ENCODE measurements at places on chromosomes 2 and 18.

DNA sequence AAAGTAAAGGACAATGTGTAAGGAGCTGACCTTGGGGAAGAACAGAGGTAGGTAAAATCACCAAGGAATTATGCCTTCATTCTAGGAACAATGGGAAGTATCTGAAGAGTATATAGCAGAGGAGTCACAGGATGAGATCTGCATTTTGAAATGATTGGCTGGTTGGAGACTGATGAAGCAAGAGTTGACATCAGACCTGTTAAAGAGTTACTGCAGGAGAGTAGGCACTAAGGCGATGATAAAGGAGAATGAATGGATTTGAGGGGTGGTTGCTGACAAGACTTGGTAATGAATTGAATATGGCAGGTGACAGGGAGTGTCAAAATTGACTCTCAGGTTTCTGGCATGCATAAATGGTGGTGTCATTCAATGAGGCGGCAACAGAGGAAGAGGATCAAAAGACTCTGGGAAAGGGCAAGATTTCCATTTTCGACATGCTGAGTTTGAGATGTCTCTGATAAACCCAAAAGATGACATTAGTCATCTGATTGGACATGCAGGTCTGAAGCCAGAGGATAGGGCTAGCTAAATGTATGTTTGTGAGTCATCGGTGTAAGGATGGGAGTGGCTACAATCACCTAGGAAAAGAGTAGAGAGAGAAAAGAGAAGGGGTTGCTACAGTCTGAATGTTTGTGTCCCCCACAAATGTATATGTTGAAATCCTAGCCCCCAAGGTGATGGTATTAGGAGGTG, 236.5 kb downstream of the DYM start:
- DNase-seq: no peak

- DNase-seq: no peak
Measured at GRCh38 chr2:143710196-143710595, 581.0 kb downstream of the ARHGAP15 start.

- DNase-seq: no peak
Measured at GRCh38 chr2:122737429-122738077, 982.1 kb downstream of the TSN start.

DNA sequence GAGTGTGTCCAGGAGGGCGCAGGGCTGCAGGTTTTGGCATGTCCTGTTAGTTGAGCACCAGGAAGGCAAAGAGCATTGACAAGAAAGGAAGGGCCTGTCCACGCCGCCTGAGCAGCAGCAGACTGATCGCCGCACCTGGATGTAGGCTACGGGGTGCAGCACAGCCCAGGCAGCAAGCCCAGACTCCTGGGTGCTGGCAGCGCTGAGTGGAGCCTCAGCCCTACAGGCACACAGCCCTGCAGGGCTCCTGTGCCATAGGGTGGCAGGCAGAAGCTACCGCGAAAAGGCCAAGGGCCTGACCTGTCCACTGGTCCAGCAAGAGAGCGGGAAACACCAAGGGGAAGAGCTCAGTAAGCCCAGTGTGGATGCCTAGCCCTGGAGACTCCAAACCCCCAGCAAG, 198.0 kb downstream of the HDAC4 start:
- no peak for DNase-seq

- no peak for DNase-seq
Measured at GRCh38 chr18:42305869-42306593, 351.0 kb downstream of the PIK3C3 start.

DNA sequence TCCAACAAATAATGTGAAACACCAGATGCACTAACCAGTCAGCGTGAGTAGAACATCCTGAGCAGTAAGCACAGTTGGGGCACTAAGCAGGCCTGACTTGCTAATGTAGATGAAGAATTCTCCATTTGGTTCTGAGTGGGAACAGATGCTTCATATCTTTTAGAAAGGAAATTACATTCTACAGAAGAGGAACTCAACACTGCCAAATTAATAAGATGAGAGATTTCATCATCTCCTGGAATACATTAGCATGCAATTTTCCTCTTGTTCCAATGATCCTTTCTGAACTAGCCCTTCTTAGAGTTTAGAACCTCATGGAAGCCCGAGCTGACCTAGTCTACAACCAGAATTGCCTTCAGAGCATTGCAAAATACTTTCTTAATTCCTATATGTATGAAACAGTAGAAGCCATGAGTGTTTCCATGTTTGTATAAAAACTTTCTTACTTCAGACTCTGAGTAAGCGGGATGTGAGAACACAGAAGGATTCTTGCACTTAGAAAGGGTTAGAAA, 34.8 kb downstream of the COL5A2 start:
- DNase-seq: no peak

- DNase-seq: no peak
Measured at GRCh38 chr2:236555481-236555880, 14.1 kb upstream of the ACKR3 start.

DNA sequence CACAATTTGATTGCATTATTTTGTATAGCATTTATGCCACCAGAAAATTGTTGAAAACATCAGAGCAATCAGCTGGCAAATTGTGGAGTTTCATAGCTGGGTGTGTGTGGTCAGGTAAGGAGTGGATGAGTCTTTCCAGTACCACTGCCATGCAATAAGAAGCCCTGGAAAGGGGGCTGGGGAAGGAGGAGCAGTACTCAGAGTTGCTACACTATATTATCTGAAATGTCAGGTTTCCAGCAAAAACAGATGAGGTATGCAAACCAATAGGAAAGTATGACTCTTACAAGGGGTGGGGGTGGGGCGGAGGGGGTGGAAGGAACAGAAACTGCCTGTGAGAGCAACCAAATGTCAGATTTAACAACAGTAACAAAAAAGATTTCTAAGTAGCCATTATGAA, 112.2 kb downstream of the SOS1 start:
- DNase-seq: no peak

DNA sequence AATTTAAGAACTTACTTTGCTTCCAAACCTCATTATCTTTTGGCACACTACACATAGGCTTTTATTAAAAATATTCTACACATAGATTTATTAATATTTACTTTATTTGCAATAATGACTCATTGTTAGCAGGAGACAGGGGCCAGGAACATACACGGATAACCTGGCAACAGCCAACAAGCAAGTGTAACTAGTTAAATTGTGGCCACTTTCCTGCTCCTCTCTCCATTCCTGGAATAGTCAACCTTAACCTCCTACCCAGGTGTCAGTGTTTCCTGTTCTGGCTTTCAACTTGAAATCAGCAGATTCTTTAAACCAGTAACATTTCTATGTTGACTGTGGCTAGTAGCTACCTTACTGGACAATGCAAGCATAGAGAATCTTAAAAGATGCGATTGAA, 26.5 kb downstream of the ACVR1 start:
- no peak for DNase-seq

DNA sequence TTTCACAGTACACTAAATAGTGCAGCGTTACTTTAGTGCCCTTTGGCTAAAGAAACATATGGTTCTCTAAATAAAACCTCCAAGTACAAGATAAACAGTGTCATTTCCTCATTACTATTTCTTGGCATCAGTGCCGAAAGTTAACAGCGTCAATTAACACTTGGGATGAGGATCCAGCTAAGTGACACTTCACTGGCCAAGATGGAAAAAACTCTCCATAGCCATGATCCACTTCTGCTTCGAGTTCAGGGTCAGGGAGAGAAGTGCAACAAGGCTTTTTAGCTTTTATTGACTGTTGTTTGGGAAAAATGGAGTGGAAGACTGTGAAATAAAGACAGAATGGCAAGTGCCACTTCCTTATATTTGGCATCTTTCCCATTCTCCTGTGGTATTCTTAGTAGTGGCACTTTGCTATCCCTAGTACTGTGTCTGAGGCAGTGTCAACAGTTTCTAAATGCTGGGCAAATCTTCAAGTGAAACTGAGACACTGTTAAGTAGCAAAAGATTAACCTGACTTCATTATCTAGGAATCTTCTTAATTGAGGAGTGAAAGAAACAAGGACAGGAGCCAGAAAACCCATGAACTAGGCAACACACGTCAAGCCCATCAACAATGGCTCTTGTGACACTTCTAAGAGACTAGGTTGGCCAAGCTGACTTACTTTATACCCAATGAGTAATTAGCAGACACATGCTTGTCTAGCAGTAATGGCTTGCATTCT, 222.5 kb upstream of the SESTD1 start:
- DNase-seq: no peak

- no peak for DNase-seq
Measured at GRCh38 chr2:164703915-164704706, 82.8 kb upstream of the GRB14 start.

GRCh38 chr2:178008636-178009289, 63.8 kb downstream of the PDE11A start:
- no peak for DNase-seq

DNA sequence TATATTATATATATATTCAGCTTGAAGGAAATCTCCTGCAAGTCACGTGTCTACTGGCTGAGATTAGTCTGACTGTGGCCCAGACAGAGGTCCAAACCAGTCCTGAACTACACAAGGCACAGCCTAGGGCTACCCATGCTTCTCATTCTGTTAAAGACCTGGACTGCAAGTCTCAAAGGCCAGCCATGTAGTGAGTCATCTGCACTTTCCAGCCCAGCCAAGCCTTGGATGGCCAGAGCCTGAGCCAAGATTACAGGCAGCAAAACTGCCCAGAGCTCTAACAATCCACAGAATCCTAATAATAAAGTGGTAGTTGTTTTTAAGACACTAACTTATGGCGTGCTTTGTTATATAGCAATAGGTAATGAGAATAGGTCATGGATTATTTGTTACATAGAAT, 259.6 kb downstream of the SS18 start:
- no peak for DNase-seq

DNA sequence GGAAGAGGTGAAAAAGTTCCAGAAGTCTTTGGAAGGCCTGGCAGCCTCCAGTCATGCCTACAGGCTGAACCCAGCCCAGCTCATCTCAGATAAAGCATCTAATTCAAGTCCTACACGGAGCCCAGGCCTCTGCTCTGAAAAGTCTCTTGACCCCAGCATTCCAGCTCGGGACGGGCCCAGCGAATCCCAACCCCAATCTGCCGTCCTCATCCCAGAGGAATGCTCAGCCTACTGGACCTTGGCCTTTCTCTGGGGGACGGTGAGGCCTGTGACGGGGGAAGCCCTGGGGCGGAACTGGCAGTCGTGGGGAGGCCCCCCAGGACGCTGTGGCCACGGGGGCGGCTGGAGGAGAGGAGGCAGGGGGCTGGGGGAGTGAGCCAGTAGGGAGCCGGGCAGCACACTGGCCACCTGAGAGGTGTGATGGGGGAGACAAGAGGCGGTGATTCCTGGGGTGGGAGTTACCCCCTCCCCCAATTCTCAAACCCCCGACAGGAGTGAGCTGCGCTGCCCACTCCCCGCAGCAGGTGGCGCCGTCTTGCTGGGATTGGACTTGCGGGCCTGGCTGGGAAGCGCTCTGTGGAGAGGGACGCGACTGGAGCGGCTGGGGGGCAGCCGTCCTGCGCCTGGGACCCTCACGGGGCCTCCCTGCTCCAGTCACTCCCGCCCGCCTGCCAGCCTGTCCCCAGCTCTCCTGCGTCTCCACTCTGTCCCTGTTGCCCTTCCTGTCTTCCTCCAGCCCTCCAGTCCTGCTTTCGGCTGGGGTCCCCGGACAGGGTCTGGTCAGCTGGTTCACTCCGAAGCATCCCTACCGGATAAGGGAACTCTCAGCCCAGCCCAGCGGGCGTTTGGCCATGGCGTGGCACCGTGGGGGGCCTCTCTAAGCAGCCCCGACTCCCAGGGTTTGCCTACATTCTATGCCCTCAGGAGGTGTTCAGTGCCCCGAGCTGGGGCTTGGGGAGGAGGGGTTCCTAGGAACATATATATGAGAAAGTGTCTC, 182.6 kb upstream of the HAAO start:
- peak; percentile 24 for DNase-seq

Measured in effector memory CD4-positive, alpha-beta T cell (primary cell).